Activated CD8-positive, alpha-beta memory T cell treated with anti-CD3 and anti-CD28 coated beads, Interleukin-2, amount 10 ng/mL, durations not matched to agents 7 days and 5 days (primary cell): ENCODE measurements at places on chromosomes 4 and X. TPM values are rescaled to one million over a fixed set of nuclear protein-coding genes. Genes with fewer than 3 reads are reported as not detected.

- DNase-seq = no peak
These were observed 290.1 kb upstream of the BMP3 start for GRCh38 chr4:80740375-80740774.

DNA sequence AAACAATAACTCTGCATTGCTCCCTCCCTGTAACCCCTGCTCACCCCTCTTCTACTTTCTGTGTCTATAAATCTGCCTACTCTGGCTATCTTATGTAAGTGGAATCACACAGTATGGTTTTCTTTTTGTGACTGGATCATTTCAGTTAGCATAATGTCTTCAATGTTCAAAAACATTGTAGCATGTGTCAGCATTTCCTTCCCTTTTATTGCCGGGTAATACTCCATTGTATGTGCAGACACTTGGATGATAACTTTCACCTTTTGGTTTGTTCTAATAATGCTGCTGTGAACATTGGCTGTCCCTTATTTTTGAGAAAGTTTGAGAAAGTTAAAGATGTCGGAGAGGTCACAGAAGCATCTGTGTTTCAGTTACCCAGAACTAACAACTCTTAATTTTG is 60.6 kb upstream of the TLR2 start:
- no peak for DNase-seq

DNA sequence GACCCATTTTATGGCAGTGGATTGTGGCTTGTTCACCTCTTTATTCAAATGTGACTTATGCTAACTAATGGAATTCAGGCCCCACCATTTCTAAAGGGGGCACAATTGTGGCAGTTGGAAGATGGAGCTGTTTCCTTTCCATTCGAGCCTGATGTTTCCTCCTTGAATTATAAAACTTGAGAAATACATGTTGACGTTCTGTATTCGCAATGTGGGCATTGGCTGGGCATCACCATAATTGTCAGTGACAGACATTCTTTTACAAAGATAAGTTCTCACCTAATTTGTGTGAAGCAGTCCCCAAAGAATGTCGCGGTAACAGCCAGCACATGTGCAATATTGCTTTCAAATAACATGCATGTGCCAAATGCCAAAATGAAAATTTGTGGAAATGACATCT is 1070.2 kb upstream of the TENM3 start:
- no peak for DNase-seq

- DNase-seq = no peak
These were observed 518 bp downstream of the PRDM8 start for GRCh38 chr4:80197601-80198440.

DNA sequence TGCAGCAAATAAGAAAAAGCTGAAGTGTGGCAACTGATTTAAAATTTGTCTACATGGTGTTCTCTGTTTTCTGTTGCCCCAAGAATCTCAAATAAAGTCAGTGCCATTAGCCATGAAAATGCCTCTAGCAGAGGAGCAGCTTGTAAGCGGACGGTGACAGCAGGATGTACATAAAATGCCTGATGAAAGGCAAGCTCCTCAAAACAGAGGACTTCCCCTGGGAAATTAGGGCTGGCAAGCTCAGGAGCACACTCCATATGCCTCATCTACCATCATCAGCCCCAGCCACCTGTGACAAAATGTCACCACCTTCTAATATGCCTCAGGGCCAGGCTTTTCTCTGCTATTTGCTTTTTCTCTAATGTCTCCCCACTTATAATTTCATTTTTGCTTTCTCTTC is 54.5 kb downstream of the ASB9 start:
- DNase-seq = no peak

DNA sequence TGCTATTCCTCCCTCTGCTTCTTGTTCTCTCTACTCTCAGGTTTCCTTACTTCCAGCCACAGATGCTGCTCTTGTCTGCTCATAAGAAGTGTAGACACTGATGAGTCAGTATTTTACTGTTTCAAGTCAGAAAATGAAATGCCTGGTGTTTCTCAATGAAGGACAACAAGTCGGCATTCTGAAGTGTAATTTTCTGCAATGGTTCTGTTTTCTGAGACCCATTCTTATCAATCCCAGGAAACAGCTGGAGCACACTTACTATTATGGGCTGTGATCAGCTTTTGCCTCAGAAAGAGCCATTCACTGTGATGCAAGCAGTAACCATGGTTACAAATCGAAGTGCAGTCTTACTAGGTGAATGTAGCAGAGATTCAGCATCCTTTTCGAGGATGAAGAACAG is 42.0 kb downstream of the SLC4A4 start:
- no peak for DNase-seq

GRCh38 chr4:91267543-91267942 is 1036.2 kb upstream of the GRID2 start:
- no peak for DNase-seq

- no peak for DNase-seq
These were observed 1.5 kb upstream of the PAQR3 start for GRCh38 chr4:78940752-78941151.

- DNase-seq = no peak
These were observed 105.6 kb upstream of the PGRMC2 start for GRCh38 chr4:128393101-128393704.

DNA sequence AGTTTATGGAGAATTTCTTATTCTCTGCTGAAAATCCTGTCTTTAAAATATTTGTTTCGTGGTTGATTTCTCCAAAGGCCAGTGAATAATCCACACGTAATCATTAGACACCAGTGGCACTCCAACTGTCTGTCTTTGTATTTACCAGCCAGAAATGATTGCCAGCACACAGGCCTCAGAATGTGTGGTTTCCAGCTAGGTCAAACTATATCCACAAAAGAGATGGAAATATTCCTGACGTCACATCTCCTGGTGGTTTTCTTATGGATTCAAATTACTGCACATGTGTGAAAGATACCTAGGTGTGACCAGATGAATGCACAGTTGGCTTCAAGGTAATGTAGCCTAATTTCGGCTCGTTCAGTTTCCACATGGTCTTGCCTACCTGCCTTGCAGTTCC is 27.2 kb upstream of the TENM3 start:
- no peak for DNase-seq

DNA sequence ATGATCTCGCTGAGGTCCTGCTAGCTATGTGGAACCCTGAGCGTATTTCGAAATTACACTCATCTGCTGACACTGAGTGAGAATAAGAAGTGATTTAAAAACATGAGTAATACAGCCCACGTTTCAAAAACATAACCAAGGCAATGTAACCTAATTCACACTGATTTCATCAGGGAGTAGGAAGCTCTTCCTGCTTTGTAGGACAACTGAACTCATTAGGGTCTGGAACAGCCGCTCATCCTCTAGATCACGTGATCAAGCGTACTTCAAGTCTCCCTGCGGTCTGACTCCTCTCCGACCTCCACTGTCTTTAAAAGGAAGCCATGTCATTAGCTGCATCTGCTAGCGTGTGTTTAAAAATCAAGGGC is 138.0 kb downstream of the NSUN7 start:
- DNase-seq = no peak

DNA sequence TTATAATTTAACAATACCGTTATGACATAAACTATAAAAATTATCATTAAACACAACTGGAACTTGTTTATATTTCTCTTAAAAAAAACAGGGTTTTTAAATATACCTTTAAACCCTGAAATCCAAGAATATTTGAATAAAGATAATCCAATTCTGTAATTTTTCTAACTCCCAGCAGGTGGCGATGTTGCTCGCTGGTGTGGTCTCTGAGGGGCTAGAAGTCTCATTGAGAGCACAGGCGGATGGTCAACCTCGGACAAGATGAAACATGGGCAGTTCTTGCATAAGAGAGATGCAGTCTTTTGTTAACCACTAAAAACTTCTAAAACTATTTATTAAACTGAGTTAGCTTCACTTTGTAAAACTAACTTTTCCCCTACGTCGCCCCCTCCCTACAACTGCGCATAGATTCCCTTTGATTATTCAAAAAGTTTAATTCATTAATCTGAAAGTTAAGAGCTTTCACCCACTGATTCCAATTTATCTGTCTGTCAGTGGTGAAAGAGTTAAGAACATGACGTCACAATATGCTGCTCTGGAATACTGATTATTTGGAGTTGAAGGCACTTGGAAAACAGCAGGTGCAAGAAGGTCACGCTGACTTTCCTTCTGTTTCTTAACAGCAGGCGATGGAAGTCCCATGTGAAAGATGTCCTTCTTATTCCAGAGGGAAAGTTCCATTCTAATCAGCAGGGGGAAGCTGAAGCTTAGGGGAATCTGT is 29.5 kb downstream of the DMP1 start:
- no peak for DNase-seq

- DNase-seq = no peak
These were observed 318.3 kb upstream of the SLC7A11 start for GRCh38 chr4:138560448-138560847.

- DNase-seq = no peak
These were observed 36.1 kb upstream of the INPP4B start for GRCh38 chr4:142882159-142882558.

GRCh38 chr4:100926039-100926717 is 408.4 kb upstream of the EMCN start:
- DNase-seq = no peak

GRCh38 chr4:53228036-53228435 is 137.8 kb downstream of the SCFD2 start:
- no peak for DNase-seq

GLA gene
- total RNA-seq = 60.4 TPM

TRAM1L1 gene
- not detected for total RNA-seq

DMP1 gene
- not detected for total RNA-seq
